ENCODE measurements at places on chromosomes 11 and 22.

DNA sequence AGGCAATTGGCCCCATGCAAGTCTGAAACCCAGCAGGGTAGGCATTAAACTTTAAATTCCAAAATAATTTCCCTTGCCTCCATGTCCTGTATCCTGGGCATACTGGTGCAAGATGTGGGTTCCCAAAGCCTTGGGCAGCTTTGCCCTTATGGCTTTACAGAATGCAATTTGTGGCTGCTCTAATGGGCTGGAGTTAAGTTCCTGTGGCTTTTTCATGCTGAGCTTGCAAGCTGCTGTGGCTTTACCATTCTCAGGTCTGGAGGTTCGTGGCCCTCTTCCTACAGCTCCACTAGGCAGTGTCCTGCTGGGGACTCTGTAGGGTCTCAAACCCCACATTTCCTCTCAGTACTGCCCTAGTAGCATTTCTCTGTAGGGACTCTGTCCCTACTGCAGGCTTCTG lies 15.0 kb upstream of the BIRC3 start:
- DNase-seq, result peak; percentile 17

DNA sequence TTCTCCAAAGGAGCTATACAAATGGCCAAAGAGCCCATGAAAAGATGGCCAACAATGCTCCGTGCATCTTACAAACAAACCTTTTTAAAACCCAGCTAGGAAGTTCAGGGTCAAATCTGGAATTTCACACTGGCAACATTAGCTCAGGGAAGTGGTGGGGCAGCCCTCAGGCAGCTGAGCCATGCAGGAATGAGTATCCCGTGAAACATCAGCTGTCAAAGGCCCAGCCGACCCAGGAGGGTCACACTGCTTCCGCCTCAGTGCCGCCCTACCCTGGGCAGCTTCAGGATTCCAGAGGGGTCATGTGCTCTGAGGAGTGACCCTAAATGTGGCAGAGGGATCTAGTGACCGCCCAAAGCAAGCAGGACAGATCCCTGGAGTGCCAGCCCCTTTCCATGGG lies 73.4 kb downstream of the LINC01488 start:
- no peak for DNase-seq

- DNase-seq, result no peak
Measured at GRCh38 chr22:47221840-47222615, 459.6 kb downstream of the TBC1D22A start.

DNA sequence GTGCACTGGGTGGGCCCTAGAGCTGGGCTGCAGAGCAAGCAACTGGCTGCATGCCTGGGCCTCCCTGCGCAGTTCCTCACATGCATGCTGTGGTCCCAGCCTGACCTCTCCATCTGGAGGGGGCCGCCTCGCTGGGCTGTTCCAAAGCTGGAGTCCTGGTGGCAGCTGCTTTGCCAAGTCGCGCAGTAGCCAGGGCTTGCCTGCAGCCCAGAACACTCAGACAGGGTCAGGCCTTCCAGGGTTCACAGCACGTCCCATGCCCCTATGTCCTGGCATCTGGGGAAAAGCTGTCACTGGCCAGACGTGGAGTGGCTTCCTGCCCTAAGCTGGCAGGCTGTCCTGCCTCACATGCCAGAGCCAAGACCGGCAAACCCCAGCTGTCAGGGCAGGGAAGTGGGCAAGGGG lies 16.5 kb upstream of the CDC42EP2 start:
- DNase-seq, result no peak

GRCh38 chr11:116642902-116643301 lies 129.9 kb downstream of the BUD13 start:
- no peak for DNase-seq

Data from RPMI8226 (cell line).